ENCODE measurements at places on chromosomes 11 and 22. TPM values are rescaled to one million over a fixed set of nuclear protein-coding genes. Genes with fewer than 3 reads are reported as not detected.

Gene TMEM151A
- 1.6 TPM for polyA plus RNA-seq

Gene OR9Q1
- polyA plus RNA-seq, result not detected

- H3K27ac ChIP-seq, result peak overlapping the region; percentile 78
- H3K27me3 ChIP-seq, result no peaks in the 10 kb centered on the region
- H3K4me3 ChIP-seq, result no peak overlapping the region
- DNase-seq, result peak; percentile 80
Observed at GRCh38 chr11:67646535-67647336, 3.8 kb downstream of the ACY3 start.

DNA sequence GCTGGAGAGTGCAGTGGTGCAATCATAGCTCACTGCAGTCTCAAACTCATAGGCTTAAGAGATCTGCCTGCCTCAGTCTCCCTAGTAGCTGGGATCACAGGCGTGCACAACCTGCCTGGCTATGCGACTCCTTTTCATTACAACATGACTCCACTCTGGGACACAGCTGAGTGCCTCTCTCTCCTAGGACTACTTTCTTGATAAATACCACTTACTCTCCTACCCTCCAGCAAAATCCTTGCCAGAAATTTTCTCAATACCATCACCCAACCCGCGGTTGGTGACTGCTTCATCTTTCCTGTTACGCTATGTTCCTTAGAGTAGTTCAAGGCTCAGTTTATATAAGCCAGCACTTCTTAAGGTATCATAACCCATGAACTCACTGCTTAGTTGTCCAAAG, 26.9 kb downstream of the ARFGAP3 start:
- H3K36me3 ChIP-seq, result peaks cover 92% of the 10 kb centered on the region
- H3K27me3 ChIP-seq, result no peaks in the 10 kb centered on the region
- no peak overlapping the region for H3K4me3 ChIP-seq
- no peak overlapping the region for H3K27ac ChIP-seq
- no peak for DNase-seq

GRCh38 chr11:117319214-117319840, 3.3 kb upstream of the BACE1 start:
- H3K4me1 ChIP-seq, result no peaks in the 10 kb centered on the region
- H3K27me3 ChIP-seq, result no peaks in the 10 kb centered on the region
- peak overlapping the region; percentile 17 for H3K27ac ChIP-seq
- no peak overlapping the region for H3K4me3 ChIP-seq
- no peak for DNase-seq
- no peaks in the 10 kb centered on the region for H3K36me3 ChIP-seq

Gene SERPING1
- 360 TPM for polyA plus RNA-seq

Gene EP300
- 10.0 TPM for polyA plus RNA-seq

Gene PATE2
- not detected for polyA plus RNA-seq

DNA sequence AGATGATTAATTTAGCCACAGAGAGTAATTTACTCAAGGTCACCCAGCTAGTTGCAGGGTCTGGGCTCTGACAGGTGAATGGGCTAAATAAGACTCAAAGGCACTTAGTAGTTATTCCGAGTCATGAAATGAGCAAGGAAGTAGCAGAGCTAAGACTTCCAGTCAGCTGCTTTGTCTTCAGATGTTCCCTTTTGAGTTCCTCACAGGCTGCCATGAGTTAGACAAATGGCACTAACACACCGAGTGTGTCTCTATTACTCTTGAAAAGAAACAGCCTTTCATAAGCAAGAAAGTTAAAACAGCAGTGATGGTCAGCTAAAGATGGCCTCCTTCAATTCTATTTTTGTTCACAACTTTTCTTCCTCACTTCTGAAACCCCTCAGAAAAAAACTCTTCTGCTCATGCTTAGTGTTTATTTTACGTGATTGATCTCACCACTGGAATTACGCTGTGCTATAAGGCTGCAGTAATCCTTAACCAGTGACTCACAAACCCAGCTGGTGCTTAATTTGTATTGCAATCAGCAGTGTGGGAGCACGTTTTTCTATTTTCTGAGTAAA, 389.1 kb downstream of the AASDHPPT start:
- no peaks in the 10 kb centered on the region for H3K27me3 ChIP-seq
- H3K4me3 ChIP-seq, result no peak overlapping the region
- no peak for DNase-seq
- no peak overlapping the region for H3K27ac ChIP-seq

GRCh38 chr11:123362186-123362585, 67.9 kb upstream of the GRAMD1B start:
- no peak for DNase-seq
- no peaks in the 10 kb centered on the region for H3K27me3 ChIP-seq

DNA sequence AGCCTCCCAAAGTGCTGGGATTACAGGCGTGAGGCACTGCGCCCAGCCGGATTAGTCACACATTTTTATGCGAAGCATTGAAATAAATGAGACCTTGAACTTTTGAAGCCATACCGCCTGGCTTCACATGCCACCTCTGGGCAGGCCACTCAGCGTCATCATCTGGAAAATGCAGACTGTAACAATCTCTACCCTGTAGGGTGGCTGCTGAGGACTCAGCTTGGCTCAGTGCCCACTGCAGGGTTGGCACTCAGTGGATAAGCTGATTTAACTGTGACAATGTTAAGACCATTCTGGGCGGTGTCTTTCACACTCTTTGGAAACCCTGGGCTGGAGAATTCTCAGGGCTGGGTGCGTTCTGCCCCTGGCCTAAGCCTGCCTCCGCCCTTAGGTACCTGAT, 8.5 kb downstream of the SH3BP1 start:
- H3K27ac ChIP-seq, result peak overlapping the region; percentile 50
- DNase-seq, result no peak
- no peaks in the 10 kb centered on the region for H3K27me3 ChIP-seq
- no peaks in the 10 kb centered on the region for H3K4me1 ChIP-seq
- no peak overlapping the region for H3K4me3 ChIP-seq
- no peaks in the 10 kb centered on the region for H3K36me3 ChIP-seq

GRCh38 chr11:32233276-32233675, 142.4 kb downstream of the RCN1 start:
- H3K27me3 ChIP-seq, result no peaks in the 10 kb centered on the region
- no peaks in the 10 kb centered on the region for H3K4me1 ChIP-seq
- DNase-seq, result no peak
- H3K27ac ChIP-seq, result no peak overlapping the region
- H3K4me3 ChIP-seq, result no peak overlapping the region

DNA sequence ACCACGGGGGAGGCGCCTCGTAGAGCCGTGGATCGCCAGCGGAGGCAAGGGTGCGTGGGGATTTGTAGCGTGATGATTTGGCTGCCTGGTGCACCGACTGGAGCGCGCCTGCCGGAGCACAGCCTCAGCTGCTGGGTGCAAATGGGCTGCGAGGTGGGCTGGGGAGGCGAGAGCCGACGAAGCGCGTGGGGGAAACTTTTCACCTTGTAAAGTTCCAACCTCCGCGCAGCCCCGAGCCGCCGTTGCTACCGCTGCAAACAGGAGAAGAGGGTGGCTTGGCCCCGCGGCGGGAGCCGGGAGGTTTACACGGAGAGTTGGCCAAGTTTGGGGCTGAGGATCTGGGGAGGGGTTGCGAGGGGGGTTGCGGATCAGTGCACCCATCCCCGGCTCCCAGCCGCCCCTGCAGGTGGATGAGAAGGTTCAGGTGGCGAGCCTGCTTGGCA, 528 bp downstream of the FAT3 start:
- no peak for DNase-seq
- H3K4me3 ChIP-seq, result peak overlapping the region; percentile 32
- H3K27ac ChIP-seq, result no peak overlapping the region
- H3K36me3 ChIP-seq, result no peaks in the 10 kb centered on the region
- no peaks in the 10 kb centered on the region for H3K27me3 ChIP-seq

- H3K27ac ChIP-seq, result no peak overlapping the region
- H3K4me1 ChIP-seq, result no peaks in the 10 kb centered on the region
- DNase-seq, result no peak
- no peak overlapping the region for H3K4me3 ChIP-seq
Observed at GRCh38 chr11:60858731-60859464, 3.1 kb upstream of the PTGDR2 start.

Gene THRSP
- polyA plus RNA-seq, result 3.3 TPM

Gene TNNI2
- 57.4 TPM for polyA plus RNA-seq

DNA sequence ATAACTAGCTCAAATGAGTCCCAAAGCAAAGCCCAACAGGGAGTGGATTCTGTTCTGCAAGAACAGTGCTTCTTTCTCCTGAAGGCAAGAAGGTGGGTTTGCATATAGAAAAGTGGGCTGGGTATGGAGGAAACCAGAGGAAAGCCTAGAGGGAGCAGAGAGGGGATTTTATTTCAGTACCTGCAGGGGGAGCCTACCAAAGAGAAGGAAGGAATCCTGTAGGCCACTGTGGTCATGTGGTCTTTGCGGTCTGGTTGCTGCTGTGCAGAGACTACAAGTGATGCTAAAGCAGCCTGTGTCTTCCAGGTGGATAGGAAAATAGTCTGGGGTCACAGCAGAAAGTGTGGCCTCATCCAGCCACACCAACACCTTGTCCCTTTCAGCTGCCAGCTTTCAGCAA, 33.2 kb upstream of the ZBTB16 start:
- no peak overlapping the region for H3K4me3 ChIP-seq
- H3K27me3 ChIP-seq, result no peaks in the 10 kb centered on the region
- H3K4me1 ChIP-seq, result no peaks in the 10 kb centered on the region
- H3K27ac ChIP-seq, result no peak overlapping the region
- H3K36me3 ChIP-seq, result no peaks in the 10 kb centered on the region

Gene TTC36
- 0.72 TPM for polyA plus RNA-seq

DNA sequence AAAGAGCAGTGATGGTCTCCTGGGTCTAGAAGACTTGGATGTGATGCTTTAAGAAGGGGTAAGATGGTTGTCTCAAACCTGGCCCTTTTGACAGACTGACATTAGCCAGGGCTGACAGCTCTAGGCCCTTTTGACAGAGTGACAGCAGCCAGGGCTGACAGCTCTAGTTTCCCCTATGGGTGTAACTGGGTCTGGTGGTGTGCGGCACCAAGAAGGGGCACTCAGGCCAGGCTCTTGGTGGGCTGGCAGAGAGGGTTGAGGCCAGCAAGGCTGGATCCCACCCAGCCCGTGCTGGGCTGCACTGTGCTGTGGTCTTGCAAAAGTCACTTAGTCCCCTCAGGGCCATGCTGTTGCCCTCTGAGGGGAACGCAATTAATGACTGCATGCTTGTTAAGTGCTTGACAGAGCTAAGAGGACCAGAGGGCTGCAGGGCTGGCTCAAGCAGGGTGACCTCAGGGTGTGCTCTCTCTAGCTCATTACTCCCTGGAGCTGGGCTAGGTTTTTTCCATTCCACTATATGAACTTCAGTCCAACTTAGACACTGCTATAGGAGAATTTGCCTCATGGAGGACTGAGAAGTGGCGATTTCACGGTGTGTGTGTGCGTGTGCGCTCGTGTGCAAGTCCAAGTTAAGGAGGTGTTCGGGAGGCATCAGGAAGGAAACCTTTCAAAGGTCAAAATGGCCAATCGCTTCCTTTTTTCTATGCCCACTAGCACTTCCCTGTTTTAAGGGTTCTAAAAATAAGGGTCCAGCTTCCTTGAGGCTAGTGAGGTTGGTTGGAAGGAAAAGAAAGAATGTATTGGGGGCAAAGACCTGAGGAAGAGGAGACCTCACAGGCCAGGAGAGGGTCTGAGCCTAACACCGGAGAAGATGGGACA, 4.4 kb downstream of the UBASH3B start:
- H3K27ac ChIP-seq, result no peak overlapping the region
- peaks cover 4% of the 10 kb centered on the region for H3K4me1 ChIP-seq
- no peaks in the 10 kb centered on the region for H3K36me3 ChIP-seq
- no peaks in the 10 kb centered on the region for H3K27me3 ChIP-seq

Gene SLC17A6
- 0.42 TPM for polyA plus RNA-seq

DNA sequence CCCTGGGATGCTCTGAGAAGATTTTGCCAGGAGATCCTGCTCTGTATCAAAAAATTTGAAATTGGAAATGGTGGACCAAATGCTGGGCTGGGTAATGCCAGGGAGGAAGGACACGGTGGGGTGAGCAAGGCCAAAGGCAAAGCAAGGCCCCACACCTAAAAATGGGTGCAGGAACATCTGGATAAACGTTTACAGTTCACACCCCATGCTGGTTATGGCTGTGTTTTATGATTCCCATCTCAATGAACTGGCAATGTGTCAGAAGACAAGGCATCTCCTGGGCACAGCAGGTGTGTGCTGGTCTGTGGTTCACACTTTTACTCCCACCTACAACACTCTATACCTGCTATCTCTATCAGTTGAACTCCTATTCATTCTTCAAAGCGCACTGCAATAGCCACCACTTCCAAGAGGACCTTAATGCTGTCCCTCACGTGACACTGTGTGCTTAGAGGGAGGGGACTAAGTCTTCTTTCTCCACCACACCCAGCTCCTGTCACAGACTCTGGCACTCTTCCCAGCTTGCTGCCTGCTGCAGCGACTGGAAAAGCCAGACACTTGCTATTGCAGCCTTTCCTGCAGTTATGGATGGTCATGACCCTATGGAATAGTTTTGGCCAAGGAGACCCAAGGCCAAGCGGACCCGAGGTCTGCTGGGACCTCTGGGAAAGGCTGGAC, 277.5 kb downstream of the CTTN start:
- no peak overlapping the region for H3K27ac ChIP-seq

GRCh38 chr11:15551901-15552851, 437.5 kb downstream of the INSC start:
- no peak overlapping the region for H3K27ac ChIP-seq
- H3K27me3 ChIP-seq, result no peaks in the 10 kb centered on the region
- H3K4me3 ChIP-seq, result no peak overlapping the region
- H3K36me3 ChIP-seq, result no peaks in the 10 kb centered on the region
- no peaks in the 10 kb centered on the region for H3K4me1 ChIP-seq

Gene CDC42EP2
- 6.8 TPM for polyA plus RNA-seq

- no peak overlapping the region for H3K27ac ChIP-seq
- no peaks in the 10 kb centered on the region for H3K36me3 ChIP-seq
- no peaks in the 10 kb centered on the region for H3K4me1 ChIP-seq
- H3K4me3 ChIP-seq, result no peak overlapping the region
Observed at GRCh38 chr11:69587454-69588090, 53.4 kb upstream of the CCND1 start.

- DNase-seq, result no peak
- no peak overlapping the region for H3K27ac ChIP-seq
- H3K4me1 ChIP-seq, result no peaks in the 10 kb centered on the region
Observed at GRCh38 chr11:47328449-47329390, 23.8 kb downstream of the MYBPC3 start.

DNA sequence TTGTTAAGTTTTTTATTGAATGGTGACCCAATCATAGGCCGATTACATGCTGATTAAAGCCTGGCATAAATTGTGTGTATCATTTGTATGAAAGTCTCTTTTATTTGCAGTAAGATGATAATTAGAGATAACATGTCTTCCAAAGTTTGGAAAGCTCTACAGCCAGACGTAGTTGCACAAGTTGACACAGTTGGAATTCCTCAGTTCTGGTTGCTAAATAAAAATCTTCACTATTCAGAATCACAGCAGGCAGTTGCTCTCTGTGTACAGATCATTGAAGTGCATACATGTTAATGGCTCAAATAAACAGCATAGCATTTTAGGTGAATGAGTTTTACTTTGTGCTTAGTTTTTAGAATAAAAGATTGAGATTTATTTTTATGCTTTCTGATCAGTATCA, 69.5 kb downstream of the ARHGAP42 start:
- H3K27me3 ChIP-seq, result no peaks in the 10 kb centered on the region
- no peak overlapping the region for H3K4me3 ChIP-seq
- no peaks in the 10 kb centered on the region for H3K4me1 ChIP-seq
- H3K27ac ChIP-seq, result no peak overlapping the region
- no peaks in the 10 kb centered on the region for H3K36me3 ChIP-seq
